ENCODE measurements at places on chromosomes 1 and 21.
A peak's percentile ranks its signal among the peaks of the same experiment; 100 is the strongest.

- no peak for DNase-seq
These were observed 2.5 kb downstream of the LMX1A start for GRCh38 chr1:165353731-165354671.

GRCh38 chr1:31487143-31487542 lies 74.1 kb downstream of the SERINC2 start:
- DNase-seq = no peak

DNA sequence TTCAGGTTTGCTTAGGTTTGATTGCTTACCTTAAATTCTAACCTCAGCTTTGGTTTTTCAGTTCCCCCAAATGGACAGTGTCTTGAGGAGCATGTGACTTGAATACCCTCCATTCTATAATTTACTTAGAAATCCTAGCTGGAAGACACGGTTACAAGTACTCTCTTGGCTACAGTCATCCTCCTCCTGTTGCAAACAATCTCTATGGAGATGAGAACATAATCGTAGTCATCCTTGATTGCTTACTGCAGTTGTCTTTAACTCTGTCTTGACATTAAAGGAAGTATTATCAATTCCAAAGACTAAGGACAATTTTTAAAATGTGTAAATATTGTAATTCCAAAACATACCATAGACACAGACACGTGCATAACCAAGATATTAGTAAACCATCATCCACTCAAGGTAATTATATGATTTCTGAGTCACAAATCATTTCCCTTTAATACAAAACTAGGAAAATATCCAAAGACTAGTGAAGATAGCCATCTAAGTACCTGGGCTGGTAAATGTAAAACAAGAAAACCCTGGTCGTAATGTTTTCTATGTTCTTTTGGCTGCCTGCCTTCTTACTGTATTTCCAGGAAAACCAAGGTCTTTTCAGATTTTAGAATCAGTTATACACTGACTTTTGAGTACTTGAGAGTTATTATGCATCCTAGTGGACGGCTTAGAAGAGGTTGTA lies 149.9 kb downstream of the CHRM3 start:
- no peak for DNase-seq

DNA sequence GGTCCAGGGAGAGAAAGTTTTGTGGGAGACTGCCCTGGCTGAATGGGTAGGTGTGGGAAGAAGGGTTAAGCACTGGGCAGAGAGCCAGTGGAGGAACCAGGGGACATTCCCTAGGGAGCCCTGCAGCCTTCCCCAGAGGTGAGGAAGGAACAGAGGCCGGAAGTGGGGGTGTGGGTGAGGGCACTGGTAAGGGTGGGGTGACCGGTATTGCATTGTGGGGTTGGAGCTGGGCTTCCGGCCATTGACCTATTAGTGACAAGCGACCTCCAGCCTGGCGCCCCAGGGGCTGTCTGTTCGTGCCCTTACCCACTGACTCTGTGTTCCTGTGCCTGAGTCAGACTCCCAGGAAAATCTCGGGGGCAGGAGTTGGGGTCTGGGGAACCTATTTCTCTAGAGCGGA lies 3.5 kb upstream of the TSPAN1 start:
- DNase-seq = peak; percentile 19

- peak; percentile 2 for DNase-seq
These were observed 3.9 kb upstream of the CD1C start for GRCh38 chr1:158285756-158286241.

- no peak for DNase-seq
These were observed 46.8 kb downstream of the USP24 start for GRCh38 chr1:55168353-55168752.

DNA sequence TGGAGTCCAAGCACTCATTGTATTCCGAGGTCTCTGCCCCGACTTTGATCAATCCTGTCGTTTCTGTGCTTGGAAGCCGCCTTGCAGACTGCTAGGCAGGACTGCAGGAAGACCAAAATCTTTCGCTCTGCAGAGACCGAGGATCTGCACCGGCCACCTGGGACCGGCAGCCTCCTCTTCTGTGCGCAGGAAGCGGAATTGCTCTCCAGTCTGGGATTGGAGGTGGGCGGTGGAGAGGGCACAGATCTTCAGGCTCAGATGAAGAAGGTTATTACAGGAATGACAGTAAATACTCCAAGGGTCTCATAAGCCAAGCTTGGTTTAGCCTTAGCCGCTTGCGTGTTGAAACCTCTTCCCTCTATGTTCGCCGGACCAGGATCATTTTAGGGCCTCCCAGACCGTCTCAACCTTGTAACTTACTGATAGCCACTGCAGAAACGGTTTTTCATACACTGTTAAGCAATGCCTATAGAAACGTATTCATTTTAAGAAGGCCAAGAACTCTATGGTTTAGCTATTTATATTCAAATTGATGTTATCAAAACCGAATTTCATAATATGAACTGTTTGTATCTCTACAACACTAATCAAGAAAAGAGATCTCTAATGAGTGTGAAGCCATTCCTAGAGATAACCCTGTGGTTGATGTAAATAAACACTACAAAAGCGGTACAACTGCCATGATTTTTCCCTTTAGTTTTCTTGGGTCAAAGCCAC lies 1.1 kb downstream of the MIA3 start:
- DNase-seq = peak; percentile 40

DNA sequence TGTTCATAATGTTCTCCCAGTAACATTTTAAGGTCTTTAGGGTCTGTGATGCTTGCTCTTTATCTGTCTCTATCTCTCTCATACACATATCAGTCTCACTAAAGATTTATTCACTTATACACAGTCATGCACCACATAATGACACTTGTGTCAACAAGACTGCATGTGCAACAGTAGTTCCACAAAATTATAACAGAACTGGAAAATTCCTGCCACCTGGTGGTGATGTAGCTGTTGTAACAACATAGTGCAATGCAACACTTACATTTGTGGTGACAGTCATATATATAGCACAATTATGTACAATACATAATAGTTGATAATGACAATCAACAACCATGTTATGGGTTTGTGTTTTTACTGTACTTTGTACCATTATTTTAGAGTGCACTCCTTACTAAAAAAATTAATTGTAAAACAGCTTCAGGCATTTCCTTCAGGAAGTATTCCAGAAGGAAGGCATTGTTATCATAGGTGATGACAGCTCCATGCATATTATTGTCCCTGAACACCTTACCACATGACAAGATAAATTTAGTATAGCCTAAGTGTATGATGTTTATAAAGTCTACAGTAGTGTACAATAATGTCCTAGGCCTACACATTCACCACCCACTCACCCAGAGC lies 8.1 kb downstream of the TDRD5 start:
- peak; percentile 44 for DNase-seq

- DNase-seq = no peak
These were observed 3.4 kb upstream of the PEX10 start for GRCh38 chr1:2415801-2416208.

DNA sequence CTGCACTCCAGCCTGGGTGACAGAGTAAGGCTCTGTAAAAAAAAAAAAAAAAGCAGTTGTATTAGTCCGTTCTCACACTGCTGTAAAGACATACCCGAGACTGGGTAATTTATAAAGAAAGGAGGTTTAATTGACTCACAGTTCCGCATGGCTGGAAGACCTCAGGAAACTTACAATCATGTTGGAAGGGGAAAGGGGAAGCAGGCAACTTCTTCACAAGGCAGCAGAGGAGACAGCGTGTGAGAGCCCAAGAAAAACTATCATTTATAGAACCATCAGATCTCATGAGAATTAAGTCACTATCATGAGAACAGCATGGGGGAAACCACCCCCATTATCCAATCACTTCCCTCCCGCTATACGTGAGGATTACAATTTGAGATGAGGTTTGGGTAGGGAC lies 151.7 kb upstream of the NR5A2 start:
- DNase-seq = no peak

DNA sequence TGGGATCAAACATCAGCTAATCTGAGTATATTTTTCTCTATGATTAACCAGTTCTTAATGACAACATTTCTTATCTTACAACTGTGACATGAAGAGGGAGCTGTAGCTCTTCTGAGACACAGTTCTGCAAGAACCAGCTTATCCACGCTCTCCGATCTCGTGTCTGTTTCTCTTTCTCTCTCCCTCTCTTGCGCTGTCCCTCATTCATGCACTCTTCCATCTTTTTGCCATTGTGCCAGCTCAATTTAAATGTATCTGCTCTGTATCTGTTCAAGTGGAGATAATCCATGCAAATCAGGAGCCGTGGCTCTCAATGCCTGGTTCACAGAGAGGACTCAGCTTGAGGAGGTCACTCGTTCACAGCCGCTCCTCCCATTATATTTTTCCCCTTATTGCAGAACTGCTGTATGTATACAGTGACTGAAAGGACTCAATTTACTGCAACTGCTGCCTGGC lies 494.7 kb upstream of the ADGRL2 start:
- peak; percentile 54 for DNase-seq

DNA sequence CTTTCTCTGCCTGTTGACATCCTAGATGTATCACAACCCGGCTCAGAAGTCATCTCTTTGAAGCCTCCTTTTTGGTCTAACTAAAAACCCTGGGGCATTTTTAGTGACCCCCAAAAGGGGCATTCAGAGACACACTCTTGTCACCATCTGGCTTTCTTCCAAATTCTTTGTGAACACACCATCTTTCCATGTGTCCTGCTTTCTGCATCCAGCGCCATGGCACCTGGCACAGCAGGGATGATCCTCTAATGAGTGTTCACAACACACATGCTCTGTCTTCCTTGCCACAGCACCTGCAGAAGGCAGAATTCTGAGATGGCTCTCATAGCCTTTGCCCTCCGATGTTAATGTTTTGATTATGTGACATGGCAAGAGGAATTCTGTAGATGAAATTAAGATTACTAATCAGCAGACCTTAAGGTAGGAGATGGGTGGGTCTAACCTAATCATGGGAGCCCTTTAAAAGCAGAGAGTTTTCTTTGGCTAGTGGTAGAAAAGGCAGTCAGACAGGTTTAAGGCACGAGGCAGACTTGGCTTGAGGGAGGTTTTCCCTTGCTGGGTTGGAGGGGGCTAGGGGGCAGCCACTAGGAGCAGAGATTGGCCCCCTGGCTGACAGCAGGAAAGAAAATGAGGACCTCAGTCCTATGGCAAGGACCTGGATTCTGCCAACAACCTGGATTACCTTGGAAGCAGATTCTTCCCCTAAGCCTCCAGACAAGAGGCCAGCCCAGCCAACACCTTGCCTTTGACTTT lies 4.9 kb upstream of the TMEM61 start:
- DNase-seq = no peak

DNA sequence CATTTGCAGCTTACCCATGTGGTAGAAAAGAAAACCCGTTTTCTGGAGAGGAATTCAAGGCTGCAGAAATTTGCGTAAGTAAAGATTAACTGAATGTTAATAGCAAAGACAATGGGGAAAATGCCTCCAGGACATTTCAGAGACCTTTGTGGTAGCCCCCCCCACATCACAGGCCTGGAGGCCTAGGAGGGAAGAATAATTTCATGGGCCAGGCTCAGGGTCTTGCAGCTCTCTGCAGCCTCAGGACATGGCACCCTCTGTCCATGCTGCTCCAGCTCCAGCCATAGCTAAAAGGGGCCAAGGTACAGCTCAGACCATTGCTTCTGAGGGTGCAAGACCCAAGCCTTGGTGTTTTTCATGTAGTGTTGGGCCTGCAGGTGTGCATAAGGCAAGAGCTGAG lies 92.7 kb upstream of the ZNF678 start:
- no peak for DNase-seq

- no peak for DNase-seq
These were observed 6.2 kb upstream of the KIF1B start for GRCh38 chr1:10204003-10204642.

- no peak for DNase-seq
These were observed 1.6 kb upstream of the ZNF124 start for GRCh38 chr1:247173431-247173830.

DNA sequence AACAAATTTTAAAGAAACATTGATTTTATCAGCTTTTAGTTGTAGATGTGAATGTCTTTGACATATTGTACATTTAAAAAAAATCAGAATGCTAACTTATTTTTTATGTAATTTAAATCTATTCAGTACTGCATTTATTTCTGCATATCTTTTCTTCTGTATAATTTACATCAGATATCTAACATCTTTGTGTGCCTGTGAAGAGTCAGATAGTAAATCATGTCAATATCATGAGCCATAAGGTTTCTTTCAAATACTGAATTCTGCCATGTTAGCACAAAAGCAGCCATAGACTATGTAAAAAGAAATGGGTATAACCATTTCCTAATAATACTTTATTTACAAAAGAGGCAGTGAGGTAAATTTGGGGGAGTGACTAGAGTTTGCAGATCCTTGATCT lies 1829.2 kb downstream of the NCAM2 start:
- DNase-seq = no peak

All from dermis microvascular lymphatic vessel endothelial cell (primary cell).